ENCODE measurements at places on chromosomes 3 and 15.

DNA sequence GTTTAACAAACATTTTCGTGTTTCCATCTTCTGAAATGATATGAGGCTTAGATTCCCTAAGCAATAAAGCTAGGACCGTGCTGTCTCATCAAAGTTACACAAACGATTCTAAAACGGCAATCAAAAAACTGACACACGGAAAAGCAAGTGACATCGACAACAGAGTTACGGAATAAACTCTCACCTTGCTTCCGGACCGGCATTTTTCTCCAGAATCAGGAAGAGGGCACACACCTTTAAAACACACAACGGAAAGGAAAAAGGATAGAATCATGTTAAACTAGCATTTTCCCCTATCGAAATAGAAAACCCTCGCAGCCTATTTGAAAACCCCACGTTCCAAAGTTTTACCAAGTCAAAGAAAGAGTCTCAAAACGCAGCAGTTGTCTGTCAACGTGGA, 1.4 kb downstream of the DLG1 start:
- no peak for DNase-seq

DNA sequence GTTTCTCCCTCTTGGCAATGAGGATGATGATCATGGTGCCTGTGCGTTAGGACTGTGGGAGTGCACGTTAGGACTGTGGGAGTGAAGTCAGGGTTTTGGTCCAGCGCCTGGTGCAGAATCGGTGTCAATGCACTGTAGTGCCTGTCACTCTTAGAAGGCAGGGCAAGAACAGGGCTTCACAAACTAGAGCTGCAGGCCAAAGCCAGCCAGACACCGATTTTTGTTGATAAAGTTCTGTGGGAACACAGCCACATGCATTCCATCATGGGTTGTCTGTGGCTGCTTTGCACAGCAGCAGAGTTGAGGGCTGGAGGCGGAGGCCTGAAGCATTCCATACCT, 32.6 kb upstream of the NR2C2 start:
- no peak for DNase-seq

DNA sequence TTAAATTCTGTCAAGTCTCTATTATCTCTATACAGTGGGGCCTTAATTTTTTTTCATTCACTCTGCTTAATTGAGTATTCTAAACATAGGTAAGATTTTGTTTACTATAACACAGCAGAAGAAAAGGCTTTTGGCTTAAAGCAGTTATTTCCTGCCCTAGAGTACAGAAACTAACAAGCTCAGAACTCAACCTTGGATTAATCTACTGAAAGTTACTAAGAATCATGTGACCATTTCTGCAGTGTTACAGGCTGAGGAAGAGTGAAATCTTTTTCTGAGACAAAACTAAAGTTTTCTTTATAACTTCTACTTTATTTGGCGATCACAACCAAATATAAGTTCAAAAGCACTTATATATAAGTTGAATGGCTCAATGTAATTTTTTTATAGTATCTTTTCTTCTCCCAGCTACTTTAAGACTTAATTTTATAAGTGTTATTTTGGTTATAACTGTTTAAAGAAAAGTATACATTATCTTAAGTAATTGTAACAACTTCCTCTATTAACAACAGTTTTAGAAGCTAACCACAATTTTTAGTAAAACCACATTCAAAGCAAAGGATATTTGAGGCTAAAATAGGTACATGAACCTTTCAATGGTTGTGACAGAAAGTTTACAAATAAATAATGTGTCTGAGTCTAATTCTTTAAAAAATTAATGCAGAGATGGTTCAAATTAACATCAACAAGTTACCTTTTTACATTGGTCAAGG, 240.6 kb upstream of the NAALADL2 start:
- DNase-seq, result no peak

DNA sequence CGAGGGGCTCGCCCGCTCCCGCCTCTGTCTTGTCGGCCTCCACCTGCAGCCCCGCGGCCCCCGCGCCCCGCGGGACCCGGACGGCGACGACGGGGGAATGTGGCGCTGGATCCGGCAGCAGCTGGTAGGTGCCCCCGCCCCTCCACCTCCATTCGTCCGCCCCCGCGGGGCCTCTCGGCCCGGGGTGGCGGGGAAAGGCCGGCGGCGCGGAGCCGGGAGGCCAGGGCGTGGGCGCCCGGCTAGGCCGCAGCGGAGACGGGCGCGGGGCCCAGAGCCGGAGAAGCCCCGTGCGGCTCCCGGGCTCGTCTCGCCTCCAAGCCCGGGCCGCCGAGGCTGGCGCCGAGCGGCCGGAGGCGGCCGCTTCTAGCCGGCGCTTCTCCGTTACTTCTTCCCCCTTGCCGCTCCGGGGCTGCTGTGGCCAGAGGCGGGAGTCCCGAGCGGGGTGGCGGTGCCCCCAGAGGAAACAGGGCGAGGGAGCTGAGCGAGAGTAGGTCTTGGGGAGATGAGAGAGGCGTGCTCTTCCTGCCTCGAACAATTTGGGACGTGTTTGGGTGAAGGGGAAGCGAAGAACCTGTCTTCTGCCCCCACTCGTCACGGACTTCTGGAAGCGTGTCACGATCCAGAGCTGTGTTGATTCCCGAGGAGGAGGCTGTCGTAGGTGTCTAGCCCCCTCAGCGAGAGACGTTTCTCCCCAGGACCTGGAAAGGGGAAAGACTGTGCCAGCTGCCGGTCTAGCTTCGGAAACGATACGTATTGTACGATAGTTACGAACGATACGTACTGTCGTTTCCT, 555 bp downstream of the ATP11B start:
- DNase-seq, result peak; percentile 50

DNA sequence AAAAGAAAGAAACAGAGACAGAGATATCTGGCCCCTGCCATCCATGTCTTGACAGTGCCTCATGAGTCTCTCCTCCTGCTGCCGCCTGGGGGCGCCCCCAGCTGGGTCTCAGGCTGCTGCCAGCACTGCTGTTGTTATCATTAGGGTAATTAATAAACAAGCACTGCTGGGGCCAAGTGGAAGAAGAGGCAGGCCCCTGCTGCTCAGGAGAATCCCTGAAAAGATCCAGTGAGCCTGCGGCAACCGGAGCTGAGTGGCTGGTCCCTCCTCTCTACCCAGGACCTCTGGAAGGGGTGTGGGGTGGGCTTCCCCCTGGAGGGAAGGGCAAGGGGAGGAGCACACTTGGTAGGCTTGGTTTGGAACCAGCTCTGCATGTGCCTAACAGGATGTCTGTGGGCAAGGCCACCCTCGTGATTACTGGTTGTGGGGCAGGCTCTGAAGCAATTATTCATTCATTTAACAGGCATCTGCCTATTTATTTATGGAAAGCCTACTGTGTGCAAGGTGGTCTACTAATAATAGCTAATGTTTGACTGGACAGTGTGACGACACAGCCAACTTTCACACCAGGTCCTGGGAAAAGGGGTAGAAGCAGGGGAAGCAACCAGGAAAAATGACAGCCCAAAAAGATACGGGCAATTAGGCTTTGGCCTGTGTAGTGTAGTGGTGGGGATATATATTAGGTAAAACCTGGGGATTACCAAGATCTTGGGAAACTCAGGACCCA, 1.2 kb upstream of the TYRO3 start:
- peak; percentile 62 for DNase-seq

- DNase-seq, result no peak
Observed at GRCh38 chr3:46877406-46878125, at the start of gene PTH1R. Gene PTH1R, plus strand, starts transcription at chr3:46877721. Its CDS starts 5,839 bp downstream, at chr3:46883560.

DNA sequence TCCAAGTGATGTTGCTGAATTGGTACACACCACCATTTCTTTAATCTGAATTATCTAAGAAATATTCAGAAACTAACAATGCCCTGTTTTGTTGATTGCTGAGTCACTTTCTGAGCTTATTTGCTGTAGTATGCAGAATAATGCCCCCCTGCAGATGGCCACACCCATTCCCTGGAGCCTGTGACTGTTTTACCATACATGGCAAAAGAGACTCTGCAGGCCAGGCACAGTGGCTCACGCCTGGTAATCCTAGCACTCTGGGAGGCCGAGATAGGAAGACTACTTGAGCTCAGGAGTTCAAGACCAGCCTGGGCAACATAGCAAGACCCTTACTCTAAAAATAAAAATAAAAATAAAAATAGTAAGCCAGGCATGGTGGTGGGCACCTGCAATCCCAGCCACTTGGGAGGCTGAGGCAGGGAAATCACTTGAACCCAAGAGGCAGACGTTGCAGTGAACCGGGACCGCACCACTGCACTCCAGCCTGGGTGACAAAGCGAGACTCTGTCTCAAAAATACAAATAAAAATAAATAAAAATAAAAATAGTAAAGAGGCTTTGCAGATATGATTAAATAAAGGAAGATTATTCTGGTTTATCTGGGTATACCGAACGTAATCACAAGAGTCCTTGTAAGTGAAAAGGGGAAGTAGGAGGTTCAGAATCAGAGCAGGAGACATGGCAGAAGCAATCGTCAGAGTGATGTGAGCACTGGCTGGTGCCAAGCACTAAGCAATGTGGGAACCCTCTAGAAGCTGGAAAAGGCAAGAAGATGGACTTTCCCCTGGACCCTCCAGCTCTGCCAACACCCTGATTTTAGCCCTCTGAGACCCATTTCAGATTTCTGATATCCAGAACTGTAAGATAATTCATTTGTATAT, 19.0 kb downstream of the PCYT1A start:
- no peak for DNase-seq

DNA sequence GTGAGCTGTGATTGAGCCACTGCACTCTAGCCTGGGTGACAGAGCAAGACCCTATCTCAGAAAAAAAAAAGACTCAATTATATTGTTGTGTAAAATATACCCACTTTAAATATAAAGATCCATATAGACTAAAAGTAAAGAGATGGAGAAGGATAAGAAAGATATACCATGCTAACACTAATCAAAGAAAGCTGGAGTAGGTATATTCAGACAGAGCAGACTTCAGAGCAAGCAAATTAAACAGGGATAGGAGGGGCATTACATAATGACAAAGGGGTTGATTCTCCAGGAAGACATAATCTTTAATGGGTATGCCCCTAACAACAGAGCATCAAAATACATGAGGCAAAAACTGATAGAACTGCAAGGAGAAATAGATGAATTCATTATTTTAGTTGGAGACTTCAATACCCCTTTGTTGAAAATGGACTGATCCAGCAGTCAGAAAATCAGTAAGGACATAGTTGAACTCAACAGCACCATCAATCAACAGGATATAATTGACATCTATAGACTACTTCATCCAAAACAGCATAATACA, 31.1 kb upstream of the RNU6-1 start:
- no peak for DNase-seq

- no peak for DNase-seq
Observed at GRCh38 chr3:15055019-15055557, 10.0 kb downstream of the MRPS25 start.

GRCh38 chr3:55147856-55148720, 220.2 kb upstream of the LRTM1 start:
- DNase-seq, result no peak

GRCh38 chr15:65896236-65896635, 26.9 kb downstream of the RAB11A start:
- no peak for DNase-seq

DNA sequence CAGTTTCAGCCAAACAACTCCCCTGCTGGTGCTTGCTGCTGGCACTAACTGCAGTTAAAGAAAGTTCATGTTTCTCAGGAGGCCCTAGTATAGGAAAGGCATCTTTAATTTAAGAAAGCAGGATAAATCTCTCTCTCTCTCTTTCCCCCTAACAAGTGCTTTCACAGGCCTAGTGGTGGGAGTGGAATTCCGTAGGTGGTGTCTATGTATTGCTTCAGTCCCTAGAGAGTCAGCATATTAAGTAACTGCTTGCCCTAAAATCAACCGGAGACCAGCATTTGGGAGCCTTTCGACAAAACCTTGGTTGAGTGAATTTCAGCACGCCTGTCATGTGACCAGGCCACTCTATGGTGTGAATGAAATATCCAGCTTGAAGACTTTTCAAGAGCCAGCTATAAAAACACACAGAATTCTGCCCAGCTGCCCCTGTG, 169.2 kb upstream of the TGFBR2 start:
- no peak for DNase-seq
